ENCODE measurements at places on chromosomes 4 and X. TPM values are rescaled to one million over a fixed set of nuclear protein-coding genes. Genes with fewer than 3 reads are reported as not detected.

PDCL2 gene
- total RNA-seq, result not detected

FAM184B gene
- total RNA-seq, result not detected

- no peaks in the 10 kb centered on the region for H3K27me3 ChIP-seq
- H3K4me3 ChIP-seq, result no peak overlapping the region
- no peaks in the 10 kb centered on the region for H3K36me3 ChIP-seq
- no peak for DNase-seq
- H3K27ac ChIP-seq, result peak overlapping the region; percentile 4
- H3K4me1 ChIP-seq, result no peaks in the 10 kb centered on the region
Observed at GRCh38 chr4:87097075-87097474, 123.3 kb downstream of the KLHL8 start.

YTHDC1 gene
- total RNA-seq, result 16.4 TPM

TRPC5OS gene
- not detected for total RNA-seq

DNA sequence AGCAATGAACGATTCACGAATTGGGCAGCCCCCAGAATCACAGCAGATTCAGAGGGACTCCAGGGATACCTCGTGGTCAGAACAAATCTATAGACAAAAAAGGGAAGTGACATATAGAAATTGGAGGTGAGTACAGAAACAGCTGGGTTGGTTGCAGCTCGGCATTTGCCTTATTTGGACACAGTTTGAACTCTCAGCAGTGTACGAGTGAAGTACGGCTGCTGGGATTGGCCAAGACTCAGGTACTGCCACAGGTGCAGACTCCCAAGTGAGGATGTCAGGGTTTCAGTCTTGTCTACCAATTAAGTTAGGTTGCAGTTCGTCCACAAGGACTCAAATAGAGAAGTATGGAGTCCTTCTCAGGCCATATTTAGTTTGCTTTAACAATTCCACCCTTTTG lies 28.2 kb downstream of the HTT-AS start:
- no peaks in the 10 kb centered on the region for H3K36me3 ChIP-seq
- no peak overlapping the region for H3K4me3 ChIP-seq
- no peak overlapping the region for H3K27ac ChIP-seq
- no peaks in the 10 kb centered on the region for H3K27me3 ChIP-seq

GPR50 gene
- not detected for total RNA-seq

DNA sequence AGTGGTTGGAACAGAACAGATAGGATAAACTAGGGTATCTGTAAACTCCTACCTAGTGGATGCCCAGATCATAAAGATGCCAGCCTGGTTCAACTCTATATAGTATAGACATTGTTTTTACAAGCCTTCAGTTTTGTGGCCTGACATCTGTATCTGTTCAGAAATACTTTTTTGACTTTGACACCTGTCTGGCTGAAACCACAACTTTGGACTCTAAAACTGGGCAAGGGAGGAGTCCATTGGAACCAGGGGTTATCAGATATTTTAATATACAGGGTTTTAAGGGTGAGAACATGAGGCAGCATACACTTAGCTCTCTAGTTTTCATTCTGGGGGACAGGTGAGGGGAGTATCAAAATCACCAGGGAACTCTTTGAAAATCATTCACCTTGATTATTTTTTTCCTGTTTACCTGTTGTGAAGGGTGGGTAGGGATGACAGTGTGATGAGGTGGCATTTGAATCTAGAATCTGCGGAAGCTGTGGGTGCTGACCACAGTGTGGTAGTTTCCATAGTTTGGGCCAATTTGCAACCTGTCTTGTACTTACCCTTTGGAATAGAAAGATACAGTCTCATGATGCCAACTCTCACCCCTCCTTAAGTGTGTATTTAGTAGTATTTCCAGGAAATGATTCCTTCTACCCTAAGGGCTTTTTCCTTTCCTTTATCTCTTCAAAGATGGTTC lies 20.6 kb downstream of the GAB1 start:
- H3K27me3 ChIP-seq, result no peaks in the 10 kb centered on the region
- H3K36me3 ChIP-seq, result no peaks in the 10 kb centered on the region
- H3K27ac ChIP-seq, result peak overlapping the region; percentile 45
- peaks cover 30% of the 10 kb centered on the region for H3K4me1 ChIP-seq
- H3K4me3 ChIP-seq, result no peak overlapping the region

GRCh38 chr4:101421386-101421785 lies 74.1 kb upstream of the PPP3CA start:
- H3K4me1 ChIP-seq, result no peaks in the 10 kb centered on the region
- no peak overlapping the region for H3K4me3 ChIP-seq
- no peaks in the 10 kb centered on the region for H3K27me3 ChIP-seq

GRCh38 chr4:132504438-132504837 lies 644.7 kb upstream of the PCDH10 start:
- no peak overlapping the region for H3K4me3 ChIP-seq
- DNase-seq, result no peak
- no peak overlapping the region for H3K27ac ChIP-seq
- H3K4me1 ChIP-seq, result no peaks in the 10 kb centered on the region
- H3K27me3 ChIP-seq, result no peaks in the 10 kb centered on the region
- H3K36me3 ChIP-seq, result no peaks in the 10 kb centered on the region

DRP2 gene
- 0.29 TPM for total RNA-seq

RGN gene
- 11.3 TPM for total RNA-seq

- no peak overlapping the region for H3K27ac ChIP-seq
- H3K4me3 ChIP-seq, result no peak overlapping the region
- H3K36me3 ChIP-seq, result no peaks in the 10 kb centered on the region
- no peaks in the 10 kb centered on the region for H3K27me3 ChIP-seq
Observed at GRCh38 chrX:147962476-147962875, 18.7 kb upstream of the FMR1NB start.

- H3K27me3 ChIP-seq, result no peaks in the 10 kb centered on the region
- DNase-seq, result no peak
- no peaks in the 10 kb centered on the region for H3K4me1 ChIP-seq
- no peak overlapping the region for H3K4me3 ChIP-seq
- no peaks in the 10 kb centered on the region for H3K36me3 ChIP-seq
Observed at GRCh38 chr4:166594326-166594946, 639.9 kb downstream of the SPOCK3 start.

GRCh38 chr4:105116616-105117319 lies 29.9 kb upstream of the TET2 start:
- H3K27ac ChIP-seq, result no peak overlapping the region
- no peak overlapping the region for H3K4me3 ChIP-seq
- no peaks in the 10 kb centered on the region for H3K27me3 ChIP-seq
- H3K4me1 ChIP-seq, result no peaks in the 10 kb centered on the region
- no peak for DNase-seq

DNA sequence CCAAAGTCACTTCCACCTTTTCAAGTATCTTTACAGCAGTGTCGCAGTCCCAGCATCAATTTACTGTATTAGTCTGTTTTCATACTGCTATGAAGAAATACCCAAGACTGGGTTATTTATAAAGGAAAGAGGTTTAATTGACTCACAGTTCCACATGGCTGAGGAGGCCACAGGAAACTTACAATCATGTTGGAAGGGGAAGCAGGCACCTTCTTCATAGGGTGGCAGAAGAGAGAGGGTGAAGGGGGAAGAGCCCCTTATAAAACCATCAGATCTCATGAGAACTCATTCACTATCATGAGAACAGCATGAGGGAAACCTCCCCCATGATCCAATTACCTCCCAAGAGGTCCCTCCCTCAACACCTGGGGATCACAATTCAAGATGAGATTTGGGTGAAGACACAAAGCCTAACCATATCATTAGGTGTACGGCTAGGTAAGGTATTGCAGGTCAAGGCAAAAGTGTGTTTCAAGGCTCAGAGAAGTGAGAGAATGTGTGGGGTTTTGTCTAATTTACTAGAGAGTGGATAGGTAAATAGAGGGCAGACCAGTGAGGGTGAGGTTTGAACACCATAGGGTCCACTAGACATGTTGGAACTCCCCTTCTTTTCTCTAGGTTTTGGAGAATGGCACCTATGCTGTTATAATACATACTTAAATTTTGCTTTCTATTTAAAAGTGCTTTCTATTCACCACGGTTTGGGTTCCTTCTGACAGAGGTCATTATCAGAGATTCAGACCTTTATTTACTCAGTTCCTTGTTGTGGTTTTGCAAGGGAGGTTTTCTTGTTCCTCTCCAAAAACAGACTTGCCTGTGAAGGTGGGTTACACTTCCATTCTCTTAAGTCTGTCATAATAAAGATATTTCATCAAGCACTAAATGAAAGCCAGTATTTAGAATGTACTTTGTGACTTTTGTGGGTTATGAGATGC lies 186.6 kb downstream of the CPEB2 start:
- H3K27me3 ChIP-seq, result no peaks in the 10 kb centered on the region
- H3K27ac ChIP-seq, result no peak overlapping the region
- no peaks in the 10 kb centered on the region for H3K36me3 ChIP-seq
- H3K4me3 ChIP-seq, result no peak overlapping the region

CXCL1 gene
- not detected for total RNA-seq

- H3K27ac ChIP-seq, result no peak overlapping the region
- no peak for DNase-seq
- H3K27me3 ChIP-seq, result no peaks in the 10 kb centered on the region
- no peaks in the 10 kb centered on the region for H3K4me1 ChIP-seq
- H3K4me3 ChIP-seq, result no peak overlapping the region
- no peaks in the 10 kb centered on the region for H3K36me3 ChIP-seq
Observed at GRCh38 chr4:82784681-82785610, 13.7 kb downstream of the SCD5 start.

BBS12 gene
- 9.9 TPM for total RNA-seq

DNA sequence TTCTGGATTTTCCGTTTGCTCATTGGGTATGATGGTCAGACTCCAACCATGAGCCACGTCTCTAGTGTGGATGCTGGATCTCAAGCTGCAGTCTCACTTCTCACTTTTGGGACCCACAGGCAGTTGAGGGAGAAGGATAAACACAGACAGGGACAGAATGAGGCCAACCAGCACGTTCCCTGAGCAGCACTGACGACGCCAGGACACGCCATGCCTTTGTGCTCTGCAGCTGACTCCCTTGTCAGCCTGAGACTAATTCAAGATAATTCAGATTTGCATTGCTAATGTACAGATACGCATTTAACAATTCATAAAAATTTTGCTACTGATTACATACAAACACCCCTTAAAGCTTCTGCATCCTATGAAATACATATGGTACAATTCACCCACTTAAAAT lies 106.5 kb downstream of the FAM193A start:
- H3K4me3 ChIP-seq, result no peak overlapping the region
- H3K4me1 ChIP-seq, result no peaks in the 10 kb centered on the region
- H3K36me3 ChIP-seq, result no peaks in the 10 kb centered on the region
- DNase-seq, result no peak
- no peaks in the 10 kb centered on the region for H3K27me3 ChIP-seq

DNA sequence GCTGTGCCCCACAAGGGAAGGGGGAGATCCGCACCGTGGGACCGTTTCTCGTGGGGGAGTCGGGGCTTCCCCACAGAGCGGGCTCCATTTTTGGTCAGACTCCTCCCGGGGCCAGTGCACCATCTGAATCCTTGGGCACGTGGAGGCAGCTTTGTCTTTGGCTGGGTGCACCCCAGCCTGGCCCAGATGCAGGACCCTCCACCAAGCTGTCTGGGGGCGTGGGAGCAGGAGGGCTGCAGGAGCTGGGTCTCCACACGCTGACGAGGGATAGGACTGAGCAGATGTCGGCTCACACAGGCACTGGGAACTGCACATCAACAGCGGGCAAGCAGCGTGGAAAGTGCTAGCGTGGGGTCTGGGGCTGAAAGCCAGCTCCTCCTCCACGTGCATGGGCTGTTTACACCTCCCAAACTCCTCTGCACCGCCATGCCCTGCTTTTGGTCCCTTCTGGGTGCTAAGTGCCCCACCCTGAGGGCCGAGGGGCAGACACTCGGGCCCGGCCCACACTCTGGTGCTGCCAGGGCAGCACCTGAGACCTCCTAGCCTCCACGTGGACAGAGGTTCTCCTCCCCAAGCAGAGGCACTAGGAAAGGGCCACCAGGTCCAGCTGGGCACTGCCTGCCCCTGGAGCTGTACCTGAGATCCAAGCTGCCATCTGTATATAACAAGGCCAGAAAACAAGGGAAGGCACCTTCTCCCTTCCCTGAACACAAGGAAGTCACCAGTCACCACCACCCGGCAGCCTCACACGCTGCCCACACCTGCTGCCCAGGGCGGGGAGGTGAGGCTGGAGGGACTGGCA lies 13.8 kb downstream of the DGKQ start:
- H3K4me3 ChIP-seq, result no peak overlapping the region
- no peaks in the 10 kb centered on the region for H3K36me3 ChIP-seq

GRCh38 chrX:111857534-111858060 lies 18.4 kb upstream of the TRPC5OS start:
- no peak overlapping the region for H3K27ac ChIP-seq
- H3K4me1 ChIP-seq, result no peaks in the 10 kb centered on the region
- H3K27me3 ChIP-seq, result no peaks in the 10 kb centered on the region
- no peak for DNase-seq
- H3K4me3 ChIP-seq, result no peak overlapping the region

GRCh38 chrX:83512111-83512510 lies 4.0 kb downstream of the POU3F4 start:
- DNase-seq, result no peak
- H3K27ac ChIP-seq, result no peak overlapping the region
- H3K27me3 ChIP-seq, result no peaks in the 10 kb centered on the region
- H3K36me3 ChIP-seq, result no peaks in the 10 kb centered on the region

- H3K4me1 ChIP-seq, result no peaks in the 10 kb centered on the region
- H3K27ac ChIP-seq, result no peak overlapping the region
Observed at GRCh38 chr4:127149086-127149485, 483.7 kb upstream of the INTU start.

DNA sequence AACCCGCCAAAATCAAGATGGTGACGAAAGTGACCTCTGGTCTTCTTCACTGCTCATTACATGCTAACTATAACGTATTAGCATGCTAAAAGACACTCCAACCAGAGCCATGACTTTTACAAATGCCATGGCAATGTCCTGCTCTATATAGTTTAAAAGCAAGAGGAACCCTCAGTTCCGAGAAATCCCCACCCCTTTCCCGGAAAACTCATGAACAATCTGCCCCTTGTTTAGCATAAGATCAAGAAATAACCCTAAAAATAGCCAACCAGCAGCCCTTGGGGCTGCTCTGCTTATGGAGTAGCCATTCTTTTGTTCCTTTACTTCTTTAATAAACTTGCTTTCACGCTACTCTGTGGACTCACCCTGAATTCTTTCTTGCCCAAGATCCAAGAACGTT lies 463.5 kb upstream of the FAM241A start:
- H3K4me3 ChIP-seq, result no peak overlapping the region
- no peaks in the 10 kb centered on the region for H3K27me3 ChIP-seq
- no peak for DNase-seq
- H3K4me1 ChIP-seq, result no peaks in the 10 kb centered on the region

DNA sequence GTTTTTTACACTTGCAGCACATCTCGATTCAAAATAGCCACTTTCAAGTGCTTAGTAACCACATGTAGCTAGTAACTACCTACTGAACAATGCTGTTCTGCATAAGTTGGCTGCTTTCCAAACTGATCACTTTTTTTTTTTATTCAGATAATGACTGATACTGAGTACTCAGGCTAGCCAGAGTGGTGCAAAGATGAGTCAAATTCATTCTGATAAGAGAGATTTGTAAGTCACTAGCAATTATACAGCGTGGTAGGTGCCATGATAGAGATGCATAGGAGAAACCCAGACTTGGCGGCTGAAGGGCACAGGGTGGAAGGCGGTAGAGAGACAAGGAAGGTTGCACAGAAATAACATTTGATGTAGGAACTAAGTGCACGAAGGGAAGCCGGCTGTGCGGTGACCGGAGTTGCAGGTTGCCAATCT lies 357 bp upstream of the IGBP1 start:
- peak overlapping the region; percentile 71 for H3K27ac ChIP-seq
- no peak for DNase-seq
- no peaks in the 10 kb centered on the region for H3K4me1 ChIP-seq
- no peaks in the 10 kb centered on the region for H3K36me3 ChIP-seq

Data from uterus (tissue), 4 donors.